Large intestine (tissue), 12 donors: ENCODE measurements at places on chromosomes 16 and 17.

- DNase-seq: peak; percentile 45
These were observed 1.0 kb downstream of the ST3GAL2 start for GRCh38 chr16:70437582-70438557.

DNA sequence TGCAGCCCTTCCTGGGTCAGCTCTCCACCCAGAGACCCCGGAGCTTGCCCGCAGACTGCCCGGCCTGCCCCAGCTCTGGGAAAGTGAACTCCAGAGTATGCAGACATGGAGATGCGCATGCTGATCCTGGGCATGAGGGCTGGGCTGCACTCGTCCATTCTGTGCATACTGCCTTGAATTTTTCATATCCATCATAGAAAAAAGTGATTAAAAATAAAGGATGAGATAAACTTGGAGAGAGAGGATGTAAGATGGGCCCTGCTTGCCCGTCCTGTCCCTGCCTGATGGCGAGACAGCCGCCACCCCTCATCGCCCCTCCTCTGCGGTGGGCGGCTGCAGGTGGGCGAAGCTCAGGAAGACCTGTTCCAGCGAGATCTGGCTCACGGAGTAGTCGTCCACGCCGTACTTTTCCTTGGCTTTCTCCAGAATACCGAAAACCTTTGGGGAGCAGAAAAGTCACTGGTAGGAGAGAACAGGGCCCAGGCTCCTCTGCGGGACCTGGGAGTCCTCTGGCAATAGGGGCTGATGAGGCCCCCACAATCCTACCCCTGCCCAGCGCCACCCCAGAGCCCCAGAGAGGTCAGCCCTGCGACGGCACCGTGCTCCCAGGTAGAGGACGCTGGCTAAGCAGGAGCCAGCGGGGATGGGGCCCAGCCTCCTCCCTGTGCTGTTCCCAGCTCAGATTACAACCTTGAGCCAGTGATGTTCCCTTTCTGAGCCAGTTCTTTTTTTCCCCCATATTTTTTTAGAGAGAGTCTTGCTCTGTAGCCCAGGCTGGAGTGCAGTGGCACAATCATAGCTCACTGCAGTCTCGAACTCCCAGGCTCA is 8.7 kb upstream of the RNPS1 start:
- DNase-seq: no peak

DNA sequence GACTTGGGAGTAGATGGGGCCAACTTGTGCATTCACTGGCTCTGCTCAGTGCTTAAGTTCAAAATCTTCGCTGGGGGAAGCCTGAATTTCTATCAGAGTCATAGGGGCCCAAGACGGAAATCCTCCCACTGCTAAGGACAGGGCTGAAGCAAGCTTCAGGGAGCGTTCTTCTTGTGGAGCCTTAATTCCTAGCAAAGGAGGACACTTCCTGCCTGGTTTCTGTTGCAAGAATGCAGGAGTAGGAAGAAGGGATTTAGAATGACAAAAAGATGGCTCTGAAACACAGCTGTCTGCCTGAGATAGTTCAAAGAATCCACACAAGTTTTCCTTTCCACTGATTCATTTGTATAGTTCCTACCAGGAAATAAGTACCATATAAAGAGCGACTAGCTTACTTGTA is 26.4 kb downstream of the PSME3IP1 start:
- DNase-seq: no peak

GRCh38 chr17:64074704-64075426 is 54.4 kb upstream of the ICAM2 start:
- peak; percentile 77 for DNase-seq

- DNase-seq: no peak
These were observed 17.6 kb upstream of the LGALS9 start for GRCh38 chr17:27613433-27613832.

GRCh38 chr16:69711115-69711740 is 15.1 kb downstream of the NQO1 start:
- no peak for DNase-seq

GRCh38 chr17:66522591-66523272 is 220.3 kb downstream of the PRKCA start:
- no peak for DNase-seq

DNA sequence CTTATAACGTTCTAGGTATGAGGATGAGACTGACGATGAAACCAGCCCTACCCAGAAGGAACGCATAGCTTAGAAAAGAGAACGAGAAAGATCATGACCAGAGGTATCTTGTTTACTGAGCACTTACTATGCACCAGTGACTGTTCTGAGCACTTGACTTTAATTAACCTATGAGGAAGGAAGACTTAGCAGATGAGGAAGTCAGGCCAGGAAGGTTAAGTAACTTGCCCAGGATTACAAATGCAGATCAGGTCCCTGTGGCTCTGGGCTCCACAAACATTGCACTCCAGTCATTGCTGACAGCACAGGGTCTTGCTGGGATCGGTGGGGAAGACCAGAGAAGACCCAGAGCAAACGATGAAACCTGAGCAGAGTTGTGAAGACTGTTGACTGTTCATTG is 7.1 kb downstream of the KRT13 start:
- no peak for DNase-seq

GRCh38 chr17:41904242-41904841 is 14.4 kb downstream of the ACLY start:
- no peak for DNase-seq

GRCh38 chr16:67016143-67016542 is 12.8 kb upstream of the CBFB start:
- no peak for DNase-seq
